ENCODE measurements at places on chromosomes 12 and 14.

DNA sequence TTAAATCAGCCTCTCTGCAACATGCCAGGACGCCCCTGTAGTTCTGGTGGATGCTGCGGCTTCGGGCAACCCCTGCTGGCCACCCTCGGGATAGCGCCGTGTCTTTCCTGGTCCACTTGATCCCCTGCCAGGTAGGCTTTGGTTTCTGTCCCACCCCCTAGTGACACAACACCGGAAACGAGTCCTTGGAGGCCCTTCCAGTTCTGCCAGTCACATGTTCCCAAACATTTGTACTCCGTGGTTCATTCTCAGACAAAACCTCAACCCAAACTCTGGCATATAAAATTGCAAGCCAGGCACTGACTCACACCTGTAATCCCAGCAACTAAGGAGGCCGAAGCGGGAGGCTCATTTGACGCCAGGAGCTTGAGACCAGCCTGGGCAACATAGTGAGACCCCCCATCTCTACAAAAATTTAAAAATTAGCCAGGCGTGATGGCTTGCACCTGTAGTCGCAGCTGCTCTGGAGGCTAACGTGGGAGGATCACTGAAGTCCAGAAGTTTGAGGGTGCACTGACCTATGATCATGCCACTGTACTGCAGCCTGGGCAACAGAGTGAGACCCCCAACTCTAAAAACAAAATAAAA lies 37.0 kb downstream of the RASAL1 start:
- H3K27me3 ChIP-seq = no peaks in the 10 kb centered on the region
- no peak overlapping the region for H3K4me3 ChIP-seq
- peak overlapping the region; percentile 89 for H3K27ac ChIP-seq
- peaks cover 31% of the 10 kb centered on the region for H3K4me1 ChIP-seq
- H3K36me3 ChIP-seq = peaks cover 48% of the 10 kb centered on the region

DNA sequence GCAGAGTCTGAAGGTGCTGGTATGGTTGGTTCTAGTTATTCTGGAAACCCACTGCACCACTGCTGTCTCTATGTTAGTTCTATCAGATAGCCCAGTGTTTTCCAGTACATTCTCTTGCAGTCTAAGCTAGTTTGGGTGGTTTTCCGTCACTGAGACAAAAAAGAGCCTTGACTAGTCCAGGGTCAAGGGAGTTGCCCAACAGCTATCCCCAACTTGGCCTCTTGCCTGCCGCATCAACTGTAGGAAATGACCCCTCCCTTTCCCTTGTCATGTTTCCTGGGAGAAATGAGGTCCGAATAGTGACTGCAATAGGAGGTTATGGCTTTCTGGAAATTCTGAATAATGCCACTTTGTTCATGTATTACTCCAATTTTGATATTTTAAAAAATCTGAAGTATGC lies 160.4 kb downstream of the EFCAB11 start:
- H3K4me1 ChIP-seq = no peaks in the 10 kb centered on the region
- H3K27ac ChIP-seq = no peak overlapping the region
- DNase-seq = no peak
- no peak overlapping the region for H3K4me3 ChIP-seq
- H3K36me3 ChIP-seq = peaks cover 10% of the 10 kb centered on the region

- no peak for DNase-seq
- H3K4me3 ChIP-seq = no peak overlapping the region
- no peak overlapping the region for H3K27ac ChIP-seq
- H3K27me3 ChIP-seq = no peaks in the 10 kb centered on the region
These were observed 44.8 kb downstream of the FBXW8 start for GRCh38 chr12:116955382-116956021.

- peaks cover 17% of the 10 kb centered on the region for H3K4me1 ChIP-seq
- no peak overlapping the region for H3K27ac ChIP-seq
- H3K4me3 ChIP-seq = no peak overlapping the region
- H3K36me3 ChIP-seq = no peaks in the 10 kb centered on the region
- H3K27me3 ChIP-seq = peaks cover 63% of the 10 kb centered on the region
- no peak for DNase-seq
These were observed 811 bp upstream of the GALNT16 start for GRCh38 chr14:69259168-69259526.

- H3K27me3 ChIP-seq = no peaks in the 10 kb centered on the region
- no peak overlapping the region for H3K27ac ChIP-seq
- no peak overlapping the region for H3K4me3 ChIP-seq
- peaks cover 10% of the 10 kb centered on the region for H3K4me1 ChIP-seq
- DNase-seq = no peak
These were observed 256.5 kb upstream of the NPAS3 start for GRCh38 chr14:32682214-32682613.

GRCh38 chr14:78950649-78951048 lies 780.5 kb downstream of the NRXN3 start:
- H3K4me3 ChIP-seq = no peak overlapping the region
- no peak overlapping the region for H3K27ac ChIP-seq
- peaks cover 14% of the 10 kb centered on the region for H3K27me3 ChIP-seq
- H3K36me3 ChIP-seq = no peaks in the 10 kb centered on the region
- no peaks in the 10 kb centered on the region for H3K4me1 ChIP-seq

GRCh38 chr12:123655420-123655819 lies 15.5 kb upstream of the TCTN2 start:
- H3K27me3 ChIP-seq = no peaks in the 10 kb centered on the region
- H3K4me3 ChIP-seq = no peak overlapping the region
- no peak for DNase-seq
- peaks cover 38% of the 10 kb centered on the region for H3K36me3 ChIP-seq

- peaks cover 25% of the 10 kb centered on the region for H3K36me3 ChIP-seq
- H3K27ac ChIP-seq = no peak overlapping the region
- no peaks in the 10 kb centered on the region for H3K27me3 ChIP-seq
- no peak for DNase-seq
These were observed 33.0 kb downstream of the MPHOSPH9 start for GRCh38 chr12:123199936-123200335.
